ENCODE measurements at places on chromosomes 12 and 14.
A peak's percentile ranks its signal among the peaks of the same experiment; 100 is the strongest.

GRCh38 chr12:93139028-93139665 lies 210.1 kb upstream of the EEA1 start:
- no peak for DNase-seq

DNA sequence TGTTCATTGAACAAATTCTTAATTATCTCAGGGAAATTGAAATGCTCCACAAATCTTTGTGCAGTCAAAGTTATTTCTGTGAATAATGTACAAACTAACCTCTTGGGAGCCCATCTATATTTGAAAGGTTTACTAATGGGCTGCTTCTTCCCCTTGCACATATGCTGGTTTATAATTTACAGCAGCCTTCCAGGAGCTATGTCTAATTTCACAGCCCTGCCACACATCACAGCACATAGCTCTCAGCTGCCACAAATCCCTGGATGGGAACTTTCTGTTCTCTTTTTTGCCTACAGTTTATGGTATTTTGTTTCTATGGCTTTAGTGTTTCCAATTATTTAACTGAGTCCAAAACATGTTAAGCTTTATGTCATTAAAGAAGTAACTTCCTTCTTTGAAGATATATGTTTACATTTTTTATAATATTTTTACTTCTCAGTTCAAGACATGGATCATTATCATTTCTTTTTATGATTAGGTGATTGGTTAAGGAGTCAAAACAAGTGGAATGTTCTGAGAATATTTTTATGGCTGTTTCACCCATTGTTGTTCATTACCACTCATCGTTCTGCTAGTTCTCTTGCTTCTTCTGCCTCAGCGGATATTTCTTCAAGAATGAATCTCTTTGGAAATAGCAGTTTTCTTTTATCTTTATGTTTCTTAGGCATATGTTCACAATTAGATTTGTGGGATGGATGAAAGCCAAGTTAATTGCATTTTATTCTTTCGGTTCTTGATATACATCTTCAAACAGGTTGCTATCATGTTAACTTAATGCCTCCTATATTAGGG lies 475.6 kb upstream of the MIS18BP1 start:
- DNase-seq: peak; percentile 43

DNA sequence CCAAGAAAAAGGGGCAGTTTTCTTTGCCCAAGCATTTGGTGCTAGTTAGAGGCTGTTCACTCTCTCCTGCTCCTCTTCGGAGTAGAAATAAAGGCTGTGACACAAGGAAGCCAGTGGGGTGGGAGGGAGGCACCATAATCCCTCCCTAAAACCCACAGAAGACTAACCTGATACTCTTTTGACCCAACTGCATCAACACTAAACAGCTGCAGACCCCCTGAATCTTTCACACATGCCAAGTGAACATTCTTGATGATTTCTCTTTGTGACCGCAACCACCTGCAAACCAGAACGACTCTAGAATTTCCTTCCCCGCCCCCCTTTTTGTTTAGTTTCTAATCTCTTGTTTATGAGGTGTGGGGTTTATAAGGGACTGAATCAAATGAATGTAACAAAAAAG lies 175.8 kb upstream of the BCL2L14 start:
- DNase-seq: no peak

- DNase-seq: no peak
Observed at GRCh38 chr14:97066068-97066899, 269.1 kb downstream of the VRK1 start.

DNA sequence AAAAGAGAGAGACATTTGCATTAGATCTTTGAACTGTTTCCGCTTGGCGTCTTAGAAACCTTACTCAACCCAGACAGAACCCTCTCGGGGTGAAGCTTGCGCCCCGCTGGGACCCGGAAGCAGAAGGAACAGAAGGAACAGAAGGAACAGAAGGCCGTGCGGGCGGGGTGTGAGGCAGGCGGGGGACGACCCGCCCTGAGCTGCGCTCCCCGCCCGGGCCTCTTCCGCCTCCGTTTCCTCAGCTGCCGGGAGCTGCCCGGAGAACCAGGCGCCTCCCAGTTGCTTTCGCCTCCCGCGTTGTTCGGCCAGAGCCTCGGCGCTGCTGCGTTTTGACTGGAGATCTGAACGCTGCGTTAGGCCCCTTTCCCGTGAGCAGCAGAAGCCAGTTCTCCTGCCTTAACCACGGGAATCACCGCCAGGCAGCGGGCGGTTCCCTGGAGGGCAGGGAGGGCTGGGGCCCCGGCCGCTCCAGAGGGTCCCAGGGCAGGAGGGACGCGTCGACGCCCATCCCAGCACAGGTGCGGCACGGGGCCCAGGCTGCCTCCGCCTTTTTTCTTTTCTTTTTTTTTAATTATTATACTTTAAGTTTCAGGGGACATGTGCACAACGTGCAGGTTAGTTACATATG lies 19.3 kb upstream of the MMP17 start:
- DNase-seq: no peak

DNA sequence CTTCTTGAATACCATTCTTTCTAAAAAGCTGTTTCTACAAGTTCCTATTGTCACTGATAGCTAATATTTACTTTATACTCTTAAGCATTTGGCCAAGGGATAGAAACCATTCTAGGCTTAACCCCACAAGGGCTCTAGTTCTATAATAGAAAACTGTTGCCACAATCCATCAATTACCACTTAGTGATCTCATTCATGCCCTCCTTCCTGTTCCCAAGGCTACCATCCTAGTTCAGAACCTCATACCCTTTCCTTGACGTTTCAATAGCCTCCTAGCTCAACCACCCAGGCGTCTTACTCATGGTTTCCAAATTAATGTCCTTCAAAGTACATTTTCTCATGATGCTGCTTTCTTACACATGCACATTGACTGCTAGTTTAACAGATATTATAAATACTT lies 493.5 kb downstream of the NAV3 start:
- DNase-seq: no peak

DNA sequence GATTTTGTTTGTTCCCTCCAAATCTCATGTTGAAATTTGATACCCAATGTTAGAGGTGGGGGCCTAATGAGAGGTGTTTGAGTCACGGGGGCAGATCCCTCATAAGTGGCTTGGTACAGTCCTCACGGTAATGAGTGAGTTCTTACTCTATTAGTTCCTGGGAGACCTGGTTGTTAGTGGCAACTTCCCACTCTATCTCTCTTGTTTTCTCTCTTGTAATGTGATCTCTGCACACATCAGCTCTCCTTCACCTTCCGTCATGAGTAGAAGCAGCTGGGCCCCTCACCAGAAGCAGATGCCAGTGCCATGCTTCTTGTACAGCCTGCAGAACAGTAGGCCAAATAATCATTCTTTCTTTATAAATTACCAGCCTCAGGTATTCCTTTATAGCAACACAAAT lies 29.6 kb upstream of the KCNK10 start:
- DNase-seq: no peak

- DNase-seq: no peak
Observed at GRCh38 chr12:82942991-82943401, 256.3 kb downstream of the TMTC2 start.

DNA sequence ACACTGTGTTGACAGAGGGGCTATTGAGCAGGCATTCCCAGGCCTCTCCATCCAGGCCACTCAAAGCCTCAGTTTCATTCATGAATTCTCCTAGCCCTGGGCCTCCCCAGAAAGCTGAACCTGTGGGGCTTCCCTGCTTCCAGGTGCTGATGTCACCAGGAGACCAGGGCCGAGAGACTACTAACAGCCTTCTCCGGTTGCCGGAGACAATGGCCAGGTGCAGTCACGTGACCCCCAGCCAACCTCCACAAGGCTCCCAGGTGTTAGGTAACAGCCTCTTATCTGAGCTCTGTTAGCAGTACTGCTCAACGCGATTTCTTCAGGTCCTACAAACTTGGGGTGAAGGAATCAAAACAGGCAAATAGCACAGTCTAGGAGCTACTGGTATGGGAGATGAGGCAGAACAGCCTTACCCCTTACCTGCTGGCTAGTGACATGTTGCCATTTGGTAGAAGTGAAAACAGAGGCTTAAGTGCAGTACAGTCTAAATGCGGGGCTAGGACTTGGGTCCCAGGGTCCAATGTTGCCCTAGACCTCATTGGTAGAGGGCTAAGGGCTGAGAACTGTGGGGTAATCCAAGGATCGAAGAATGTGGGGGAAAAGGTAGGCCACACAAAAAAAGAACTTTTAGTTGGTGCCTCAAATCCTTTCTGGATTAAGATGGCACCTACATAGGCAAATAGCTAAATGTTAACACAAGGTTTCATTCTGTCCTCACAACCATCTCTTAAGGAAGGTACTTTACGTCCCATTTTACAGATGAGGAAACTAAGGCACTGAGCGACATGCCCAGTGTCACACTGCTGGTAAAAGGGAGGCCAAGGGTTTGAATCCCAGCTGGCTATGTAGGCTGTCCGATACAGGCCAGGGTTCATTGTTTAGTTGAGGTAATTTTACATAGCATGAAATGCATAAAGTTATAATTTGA lies 3.8 kb downstream of the CCDC88C start:
- no peak for DNase-seq

- no peak for DNase-seq
Observed at GRCh38 chr12:53806721-53807120, 54.9 kb upstream of the CISTR start.

GRCh38 chr12:11661491-11662089 lies 12.1 kb downstream of the ETV6 start:
- DNase-seq: no peak

GRCh38 chr14:75484711-75485429 lies 37.4 kb upstream of the BATF start:
- no peak for DNase-seq

GRCh38 chr14:22898302-22899090 lies 15.5 kb downstream of the REM2 start:
- DNase-seq: no peak

DNA sequence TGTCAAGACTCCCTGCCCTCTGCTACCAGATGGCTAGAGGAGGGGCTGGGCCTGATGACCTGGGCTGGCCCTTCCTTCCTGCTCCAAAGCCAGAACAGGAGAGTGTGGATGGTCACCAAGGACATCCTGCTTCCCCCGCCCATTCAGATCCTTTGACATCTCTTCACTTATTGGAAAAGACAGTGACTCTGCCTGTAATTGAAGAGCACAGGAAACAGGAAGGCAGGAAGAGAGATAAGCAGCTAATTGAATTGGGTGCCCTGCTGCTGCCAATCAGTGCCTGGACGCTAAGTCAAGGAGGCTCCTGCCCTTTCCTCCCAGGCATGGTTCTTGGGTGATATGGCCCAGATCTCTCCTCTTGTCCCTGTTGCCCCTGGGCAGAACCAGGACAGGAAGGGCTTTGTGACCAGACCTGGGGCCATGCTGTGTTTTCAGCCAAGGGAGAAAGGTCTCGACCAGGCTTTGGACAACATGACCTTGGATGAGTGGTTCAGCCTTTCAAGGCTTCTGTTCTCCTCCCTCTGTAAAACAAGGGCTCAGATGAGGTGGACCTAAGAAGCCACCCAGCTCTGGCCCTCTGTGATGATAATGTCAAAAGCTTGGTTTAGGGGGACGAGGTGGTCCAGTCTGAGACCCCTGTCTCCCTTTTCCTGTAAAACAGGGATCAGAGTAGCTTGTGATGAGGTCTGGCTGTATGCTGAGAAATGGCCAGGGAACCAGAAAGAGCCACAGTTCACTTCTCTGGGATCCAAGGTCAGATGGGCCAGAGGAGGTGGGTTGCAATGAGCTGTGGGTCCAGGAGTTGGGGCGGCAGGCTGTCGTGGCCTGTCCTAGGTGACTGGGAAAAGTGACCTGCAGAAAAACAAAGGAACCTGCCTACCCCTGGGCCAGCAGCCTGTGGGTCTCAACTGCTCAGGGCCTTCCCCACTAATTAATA lies 38.8 kb downstream of the FAM222A start:
- no peak for DNase-seq

DNA sequence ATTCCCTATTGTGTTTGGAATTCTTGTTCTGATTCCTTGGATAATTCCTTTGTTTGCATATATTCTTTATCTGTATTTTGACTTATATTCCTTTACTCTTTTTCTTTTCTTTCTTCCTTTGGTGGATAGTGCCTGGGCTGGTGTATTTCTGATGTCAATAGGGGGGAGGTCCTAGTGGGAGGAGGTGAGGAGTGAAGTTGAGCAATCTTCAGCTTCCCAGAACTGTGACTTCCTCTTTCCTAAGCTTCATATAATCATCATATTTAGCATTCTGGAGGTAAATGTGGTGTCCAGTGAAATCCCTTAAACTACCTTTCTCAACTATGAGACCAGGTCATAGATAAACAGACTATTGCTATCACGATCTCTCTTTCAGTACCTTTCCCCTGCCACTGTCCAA lies 29.6 kb upstream of the TBPL2 start:
- DNase-seq: no peak

- DNase-seq: no peak
Observed at GRCh38 chr12:26938701-26939062, 412 bp downstream of the FGFR1OP2 start.

- no peak for DNase-seq
Observed at GRCh38 chr14:42112108-42112507, 505.4 kb downstream of the LRFN5 start.

GRCh38 chr12:19775241-19775640 lies 335.9 kb downstream of the AEBP2 start:
- no peak for DNase-seq

GRCh38 chr12:47549258-47549657 lies 156.6 kb downstream of the RPAP3 start:
- DNase-seq: no peak

DNA sequence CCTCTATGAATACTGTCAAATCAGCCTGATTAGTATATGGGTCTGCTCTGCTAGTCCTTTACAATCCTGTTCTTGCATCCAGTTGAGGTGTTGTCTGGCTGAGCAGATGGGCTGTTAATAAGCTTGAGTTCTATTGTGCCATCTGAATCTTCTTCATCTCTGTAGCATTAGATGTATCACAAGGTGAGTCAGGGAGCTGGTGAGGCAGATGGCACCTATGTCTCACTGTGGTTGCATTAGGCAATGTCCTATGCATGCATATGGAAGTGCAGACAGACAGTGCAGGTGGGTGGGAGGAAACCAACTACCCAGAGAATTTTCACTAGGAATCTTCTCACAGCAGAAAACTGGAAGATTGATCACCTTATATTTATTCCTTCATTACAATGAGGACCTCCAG lies 165.7 kb upstream of the STXBP6 start:
- no peak for DNase-seq

DNA sequence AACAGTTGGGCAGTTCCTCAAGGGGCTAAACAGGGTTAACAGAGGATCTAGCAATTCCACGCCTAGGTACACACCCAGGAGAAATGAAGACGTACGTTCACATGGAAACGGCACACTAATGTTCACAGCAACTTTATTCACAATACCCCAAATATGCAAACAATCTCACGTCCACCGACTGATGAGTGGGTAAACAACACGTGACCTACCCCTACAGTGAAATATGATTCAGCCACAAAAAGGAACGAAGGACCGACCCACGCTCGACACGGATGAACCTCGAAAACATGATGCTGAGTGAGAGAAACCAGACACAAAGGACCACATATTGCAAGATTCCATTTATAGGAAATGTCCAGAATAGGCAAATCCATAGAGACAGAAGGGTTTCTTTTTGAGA lies 112.7 kb downstream of the NCOR2 start:
- DNase-seq: no peak
